ENCODE measurements at places on chromosomes 2 and 18. TPM values are rescaled to one million over a fixed set of nuclear protein-coding genes. Genes with fewer than 3 reads are reported as not detected.

Gene UGT1A8
- total RNA-seq: 0.13 TPM

Gene EXOC6B
- 39.8 TPM for total RNA-seq

Gene ANKRD53
- total RNA-seq: 0.76 TPM

Gene SPEG
- total RNA-seq: 6.1 TPM

Gene TMEM247
- not detected for total RNA-seq

Gene FHOD3
- total RNA-seq: 29.6 TPM

Gene ATP8B1
- 39.1 TPM for total RNA-seq

Gene RBM43
- total RNA-seq: 2.5 TPM

Gene PDE11A
- 0.12 TPM for total RNA-seq

Gene APCDD1
- 76.5 TPM for total RNA-seq

Measured in esophagus squamous epithelium (tissue), 5 donors.